HAP-1 (cell line): ENCODE measurements at places on chromosomes 5 and 9.

DNA sequence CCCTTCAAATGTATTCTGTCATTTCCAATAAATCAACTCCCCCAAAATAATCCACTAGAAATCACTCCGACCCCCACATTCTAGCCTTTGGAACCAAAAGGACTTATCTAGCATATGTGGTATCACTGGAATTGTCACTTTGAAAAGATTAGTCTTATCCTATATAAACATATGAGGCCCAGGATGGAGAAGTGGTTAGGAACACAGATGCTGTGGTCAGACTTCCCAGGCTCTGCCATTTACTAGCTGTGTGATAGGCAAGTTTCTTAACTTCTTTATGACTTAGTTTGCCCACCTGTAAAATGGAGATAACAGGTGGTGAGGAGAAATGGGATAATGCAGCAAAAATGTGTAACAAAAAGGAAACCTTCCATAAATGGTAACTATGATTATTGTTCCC, 62.0 kb upstream of the GLRX start:
- DNase-seq = no peak

DNA sequence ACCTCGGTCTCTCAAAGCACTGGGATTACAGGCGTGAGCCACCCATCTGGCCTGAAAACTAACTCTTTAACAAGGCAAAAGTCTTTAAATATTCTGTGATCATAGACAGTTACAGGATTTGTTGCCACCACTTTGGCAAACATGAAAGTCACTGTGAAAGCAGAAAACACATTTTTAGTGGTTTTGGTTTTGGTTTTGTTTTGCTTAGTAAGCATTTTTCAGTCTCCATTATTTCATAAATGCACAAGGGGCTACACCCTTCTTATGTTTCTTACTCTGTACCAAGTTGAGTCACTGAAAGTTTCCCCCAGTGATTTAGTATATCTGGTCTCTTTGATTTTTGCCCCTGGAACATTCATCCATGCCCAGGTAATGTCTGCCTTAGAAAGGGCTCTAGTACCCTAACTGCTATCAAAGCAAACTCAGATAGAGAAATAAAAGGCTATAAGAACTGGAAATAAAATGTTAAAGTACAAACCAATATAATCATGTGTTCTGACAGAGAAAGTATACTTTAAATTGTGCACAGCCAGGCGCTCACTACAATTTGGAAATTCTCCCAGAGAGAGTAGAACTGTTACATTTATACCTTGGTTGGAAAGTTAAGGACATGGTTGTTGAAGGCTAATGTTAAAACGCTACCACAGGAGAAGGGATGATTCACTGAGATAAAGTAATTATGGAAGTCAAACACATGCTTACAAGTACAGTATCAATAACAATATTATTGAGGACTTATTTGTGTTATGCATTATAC, 1022.5 kb upstream of the DMAC1 start:
- no peak for DNase-seq

- peak; percentile 16 for DNase-seq
Measured at GRCh38 chr5:152723482-152723881, 318.4 kb upstream of the NMUR2 start.

- no peak for DNase-seq
Measured at GRCh38 chr5:172769342-172769615, 1.7 kb downstream of the DUSP1 start.

DNA sequence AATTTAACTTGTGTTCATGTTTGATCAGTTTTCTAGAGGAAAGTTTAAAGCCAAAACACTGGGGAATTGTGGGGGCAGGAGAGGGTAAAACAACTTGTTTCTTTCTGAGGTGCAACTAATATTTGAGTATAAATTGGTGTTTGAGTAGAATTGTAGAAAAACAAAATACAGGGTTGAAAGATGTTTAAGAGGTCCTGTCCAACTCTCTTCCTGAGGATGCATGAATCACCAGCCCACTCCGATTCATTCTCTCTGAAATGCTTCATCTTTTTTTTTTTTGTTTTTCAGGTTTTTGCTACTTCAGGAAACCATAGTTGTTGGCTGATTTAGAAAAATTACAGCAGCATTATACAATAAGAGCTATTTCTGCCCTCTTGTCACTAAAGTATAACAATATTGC, 42.4 kb upstream of the TMC1 start:
- DNase-seq = no peak

- DNase-seq = no peak
Measured at GRCh38 chr5:24222876-24223275, 421.9 kb downstream of the CDH10 start.

- no peak for DNase-seq
Measured at GRCh38 chr9:102087141-102087540, 348.7 kb upstream of the GRIN3A start.

DNA sequence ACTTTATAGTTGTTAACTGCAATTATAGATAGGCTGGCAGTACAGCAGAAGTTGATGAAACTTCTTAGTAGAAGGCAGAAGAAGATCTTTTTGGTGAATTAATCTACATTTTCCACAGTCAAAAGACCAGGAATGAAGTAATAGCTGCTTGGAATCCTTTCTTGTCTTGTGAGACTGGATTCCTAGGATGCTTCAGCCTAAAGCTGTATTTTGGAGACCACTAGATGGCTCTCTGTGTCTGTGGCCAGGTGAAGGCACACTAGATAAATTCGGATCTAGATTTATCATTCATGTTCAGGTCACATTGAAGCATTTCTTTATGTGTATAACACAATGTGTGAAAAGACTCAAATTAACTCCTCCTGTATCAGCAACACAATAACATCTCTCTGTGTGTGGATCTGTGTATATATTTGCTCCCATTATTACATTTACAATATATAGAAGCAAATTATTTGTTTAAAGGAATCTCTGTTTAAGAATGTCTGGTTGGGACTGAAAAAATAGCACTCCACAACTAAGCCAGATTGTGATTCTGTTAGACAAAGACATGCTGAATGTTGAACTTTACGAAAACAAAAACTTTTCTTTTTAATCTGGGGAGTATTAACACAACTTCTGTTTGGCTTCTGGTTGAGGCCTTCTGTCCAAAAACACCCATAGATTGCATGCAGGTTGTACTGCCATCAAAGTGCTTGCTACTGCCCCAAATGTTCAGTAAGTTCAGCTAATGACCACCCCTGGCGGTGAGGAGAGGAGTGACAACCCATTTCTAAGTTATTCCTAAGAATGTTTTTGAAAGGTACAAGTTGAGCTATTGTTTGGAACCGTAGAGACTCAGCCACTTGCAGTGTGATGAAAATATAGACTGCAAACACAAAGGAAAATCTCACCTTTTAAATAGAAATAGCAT, 10.6 kb downstream of the GRIN3A start:
- peak; percentile 59 for DNase-seq

DNA sequence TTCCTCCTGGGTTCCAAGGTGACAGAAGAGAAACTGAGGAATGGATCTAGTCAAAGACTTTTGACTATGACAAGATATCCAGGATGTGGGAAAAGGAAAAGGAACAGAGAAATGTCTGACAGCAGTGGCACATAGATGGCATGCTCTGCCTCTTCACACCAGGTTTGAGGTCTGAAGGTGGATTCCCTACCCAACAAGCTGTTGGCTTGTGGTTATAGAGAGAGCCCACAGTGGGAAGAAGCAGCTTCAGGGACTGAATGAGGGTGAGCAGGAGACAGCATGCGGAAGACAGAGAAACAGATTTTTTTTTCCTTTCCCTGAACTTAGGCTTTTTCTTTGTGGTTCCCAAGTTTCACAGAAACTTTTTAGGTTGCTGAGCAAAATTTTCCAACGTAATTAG, 20.6 kb downstream of the IFNW1 start:
- DNase-seq = no peak
